ENCODE measurements at places on chromosomes 2 and 18.

DNA sequence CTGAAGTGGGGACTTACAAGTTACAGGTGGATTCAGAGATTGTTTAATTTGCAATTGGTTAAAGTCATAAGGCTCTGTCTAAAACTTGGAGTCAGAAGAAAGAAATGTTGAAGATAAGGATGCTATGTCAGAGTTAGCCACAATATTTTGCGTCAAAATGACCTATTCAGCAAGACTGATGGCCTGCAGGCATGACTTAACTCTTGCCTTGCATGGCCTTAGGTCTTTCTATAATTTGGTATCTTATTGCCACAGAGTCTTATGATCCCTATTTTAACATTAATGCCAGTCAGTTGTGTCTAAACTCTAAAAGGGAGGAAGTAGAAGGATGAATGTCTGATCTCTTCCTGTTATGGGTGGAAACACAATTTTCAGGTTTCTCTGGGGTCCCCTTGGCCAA lies 5.2 kb upstream of the COMMD1 start:
- ATAC-seq, result no peak

- no peak for ATAC-seq
Observed at GRCh38 chr18:58975296-58975695, 110.6 kb downstream of the ZNF532 start.

DNA sequence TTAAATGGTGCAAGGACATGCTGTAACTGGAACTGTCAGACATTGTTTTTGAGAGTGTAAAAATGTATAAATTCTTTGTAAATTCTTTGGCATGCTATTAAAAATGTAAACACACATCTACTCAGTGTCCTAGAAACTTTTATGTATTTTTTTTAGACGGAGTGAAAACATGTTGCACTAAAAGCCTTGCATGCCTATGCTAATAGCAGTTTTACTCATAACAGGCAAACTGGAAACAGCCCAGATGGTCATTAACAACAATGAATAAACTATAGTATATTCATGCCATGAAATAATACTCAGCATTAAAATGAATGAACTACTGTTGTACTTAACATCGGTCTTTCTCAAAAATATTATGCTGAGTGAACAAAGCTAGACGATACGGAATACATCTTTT lies 954.8 kb upstream of the DDX18 start:
- ATAC-seq, result no peak

DNA sequence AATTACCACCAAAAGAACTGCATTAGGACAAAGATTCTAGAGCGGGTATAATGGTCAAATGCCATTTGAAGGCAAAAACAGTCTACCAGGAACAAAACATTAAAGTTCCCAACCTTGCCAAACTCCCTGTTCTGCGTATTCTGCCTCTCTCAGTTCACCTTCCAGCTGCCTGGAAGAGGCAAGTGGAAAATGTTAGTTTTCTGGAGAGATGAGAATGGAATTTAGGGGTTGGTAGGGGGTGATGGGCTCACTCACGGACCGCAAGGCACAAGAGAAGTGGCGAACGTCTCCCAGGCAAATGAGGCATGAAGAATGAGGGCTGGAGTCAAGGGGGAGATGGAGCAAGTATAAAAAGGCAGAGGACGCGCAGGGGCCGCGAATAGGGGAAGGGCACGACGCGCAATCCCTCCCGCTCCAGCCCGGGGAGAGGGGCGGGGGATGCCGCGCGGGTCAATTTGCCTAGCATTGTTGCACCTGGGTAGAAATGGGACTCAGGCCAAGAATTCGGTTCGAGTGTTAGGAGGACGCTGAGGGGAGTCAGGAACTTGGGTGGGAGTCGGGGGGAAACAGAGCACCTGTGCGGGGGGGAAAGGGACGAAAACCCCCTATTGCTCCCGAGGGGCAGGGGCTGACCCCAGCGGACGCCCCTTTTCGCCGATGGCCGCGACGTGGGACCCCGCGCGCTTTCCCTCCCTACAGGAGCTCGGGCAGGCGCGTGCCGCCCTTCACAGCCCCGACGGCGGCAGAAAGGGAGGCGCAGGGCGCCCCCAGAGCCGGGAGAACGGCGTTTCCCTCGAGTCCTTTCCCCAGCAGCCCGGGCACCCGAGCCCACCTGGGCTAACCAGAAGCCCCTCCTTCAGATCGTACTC lies 573 bp downstream of the PAIP2B start:
- peak; percentile 25 for ATAC-seq

DNA sequence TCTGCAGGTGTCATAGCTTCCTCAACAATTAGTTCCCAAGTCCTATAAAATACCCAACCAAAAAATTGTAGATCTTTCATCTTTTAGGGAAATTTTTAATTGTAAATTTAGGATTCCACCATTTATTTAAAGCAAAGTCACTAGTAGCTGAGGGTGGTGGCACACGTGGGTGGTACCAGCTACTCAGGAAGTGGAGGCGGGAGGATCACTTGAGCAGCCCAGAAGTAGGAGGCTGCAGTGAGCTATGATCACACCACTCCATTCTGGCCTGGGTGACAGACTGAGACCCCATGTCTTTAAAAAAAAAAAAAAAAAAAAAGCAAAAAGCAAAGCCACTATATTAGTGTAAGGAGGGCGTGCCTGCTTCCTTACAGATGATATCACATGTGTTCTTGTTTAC lies 60.3 kb upstream of the GREB1L start:
- no peak for ATAC-seq

GRCh38 chr18:38010971-38011857 lies 445.6 kb upstream of the CELF4 start:
- ATAC-seq, result no peak

- ATAC-seq, result no peak
Observed at GRCh38 chr2:4715065-4715464, 977.1 kb upstream of the SOX11 start.

- ATAC-seq, result peak; percentile 58
Observed at GRCh38 chr2:147636238-147636882, 208.5 kb upstream of the ACVR2A start.

DNA sequence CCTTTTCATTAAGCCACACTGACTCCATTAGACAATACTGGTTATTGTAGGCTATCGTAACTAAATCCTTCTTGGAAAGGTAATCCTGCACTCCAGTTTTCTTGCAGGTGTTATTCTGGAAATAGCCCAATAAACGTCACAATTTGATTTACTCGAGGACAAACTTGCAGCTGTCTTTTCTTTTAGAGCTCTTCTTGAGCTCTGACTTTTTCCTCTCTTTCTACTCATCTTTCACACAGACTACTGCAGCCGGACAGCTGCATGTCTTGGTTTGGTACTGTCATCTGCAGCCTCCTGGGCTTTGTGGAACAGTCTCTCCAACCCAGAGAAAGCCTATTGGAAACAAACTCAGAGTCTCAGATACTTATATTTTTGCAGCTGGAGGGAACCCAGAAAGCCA lies 23.0 kb upstream of the MSGN1 start:
- ATAC-seq, result no peak

GRCh38 chr2:184875212-184875611 lies 276.9 kb downstream of the ZNF804A start:
- ATAC-seq, result no peak

DNA sequence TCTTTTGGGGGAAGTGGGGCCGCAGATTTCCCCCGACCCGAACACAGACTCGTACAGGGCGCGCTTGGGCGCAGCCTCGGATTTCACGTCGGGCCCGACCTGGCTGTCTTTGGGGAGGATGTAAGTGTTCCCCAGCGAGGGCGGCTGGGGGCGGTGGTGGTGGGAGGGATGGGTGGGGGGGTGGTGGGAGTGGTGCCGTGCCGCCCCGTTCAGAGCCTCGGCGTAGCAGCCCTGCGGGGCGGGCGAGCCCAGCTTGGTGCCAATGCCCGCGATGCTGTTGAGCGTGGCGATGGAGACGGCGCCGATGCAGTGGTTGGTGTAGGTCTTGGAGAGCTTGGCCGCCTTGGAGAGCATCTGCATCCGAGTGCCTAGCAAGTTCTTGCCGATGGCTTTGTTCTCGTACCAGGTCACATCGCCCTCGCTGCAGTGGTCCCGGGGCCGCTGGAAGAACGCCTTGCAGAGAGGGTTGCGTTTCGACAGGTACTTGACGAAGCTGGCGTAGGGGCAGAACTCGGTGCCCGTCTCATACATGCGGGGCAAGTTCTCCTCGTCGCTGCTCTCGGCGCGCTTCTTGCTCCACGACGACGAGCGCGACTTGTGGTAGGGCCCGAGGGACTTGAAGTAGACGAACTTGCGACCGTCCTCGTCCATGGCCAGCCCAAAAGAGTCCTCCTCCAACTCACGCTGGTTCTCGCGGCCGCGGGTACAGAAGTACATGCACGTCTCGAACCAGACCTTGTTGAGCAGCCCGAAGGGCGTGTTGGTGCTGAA lies 1.3 kb downstream of the KCTD1 start:
- ATAC-seq, result no peak

- no peak for ATAC-seq
Observed at GRCh38 chr2:129802290-129802689, 177.2 kb upstream of the RAB6C start.

GRCh38 chr18:77043541-77044280 lies 88.9 kb downstream of the MBP start:
- no peak for ATAC-seq

GRCh38 chr2:134401081-134401497 lies 147.2 kb downstream of the MGAT5 start:
- peak; percentile 35 for ATAC-seq

DNA sequence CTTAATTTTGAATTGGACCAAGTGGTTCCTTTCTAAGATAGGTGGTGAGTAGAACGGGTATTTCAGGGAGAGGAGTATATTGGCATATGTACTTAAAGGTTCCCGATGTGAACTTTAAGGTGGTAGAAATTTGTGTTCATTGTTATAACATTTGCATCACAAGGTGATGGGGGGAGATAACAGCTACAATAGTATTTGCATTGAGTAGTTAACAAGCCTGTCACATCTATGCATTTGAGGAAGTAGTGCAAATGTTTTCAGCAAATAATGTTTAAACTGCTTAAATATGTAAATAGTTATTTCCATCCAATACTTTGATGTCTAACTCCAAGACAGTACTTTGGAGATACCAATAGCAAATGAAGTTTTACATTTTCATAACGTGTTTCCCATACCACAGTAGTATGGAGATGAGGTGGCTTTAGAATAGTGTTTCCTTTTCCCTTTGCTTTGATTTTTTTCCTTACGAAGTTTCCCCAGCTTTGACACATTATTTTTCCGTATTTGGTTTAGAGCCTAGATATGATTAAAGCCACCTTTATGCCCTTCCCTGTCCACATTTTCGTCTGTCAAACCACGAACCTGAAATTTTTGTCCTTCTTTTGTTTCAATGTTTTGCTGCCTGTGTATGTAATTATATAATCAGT lies 46.6 kb downstream of the VAPA start:
- no peak for ATAC-seq

DNA sequence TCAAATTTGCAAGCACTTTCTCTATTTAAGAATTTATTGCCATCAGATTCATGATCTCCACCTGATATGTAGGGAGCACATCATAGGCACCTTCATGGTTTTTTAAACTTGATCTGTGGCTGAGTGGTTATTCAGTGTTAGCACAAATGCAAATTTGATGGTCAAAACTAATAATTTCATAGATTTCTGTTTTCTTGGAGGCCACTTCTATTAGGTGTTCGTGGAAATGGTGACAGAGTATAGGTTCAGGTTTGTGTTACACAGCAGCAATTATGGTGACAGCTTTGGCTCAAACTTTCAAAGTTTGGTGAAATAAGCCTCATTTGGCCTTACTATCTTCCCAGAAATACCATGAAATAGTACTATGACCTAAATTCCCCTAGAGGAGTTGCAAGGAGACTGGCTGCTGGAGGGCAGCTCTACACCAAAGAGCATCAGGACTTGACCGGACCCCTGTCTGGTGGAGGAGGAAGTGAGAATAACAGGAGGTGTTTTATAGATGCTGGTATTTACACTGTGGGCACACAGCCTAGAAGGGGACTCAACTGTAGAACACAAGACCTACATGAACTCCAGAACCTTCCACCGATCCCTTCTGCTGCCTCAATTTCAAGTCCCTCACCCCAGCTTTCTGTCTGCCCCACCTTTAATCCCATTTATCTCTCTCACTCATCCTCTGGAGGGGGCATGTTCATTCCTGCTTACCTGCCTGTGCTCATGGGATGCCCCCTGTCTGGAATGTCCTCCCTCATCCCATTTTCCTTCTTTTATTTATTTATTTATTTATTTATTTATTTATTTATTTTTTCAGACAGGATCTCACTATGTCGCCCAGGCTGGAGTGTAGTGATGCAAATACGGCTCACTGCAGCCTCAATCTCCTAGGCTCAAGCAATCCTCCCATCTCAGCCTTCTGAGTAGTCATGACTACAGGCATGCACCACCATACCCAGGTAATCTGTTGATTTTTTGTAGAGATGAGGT lies 132.9 kb upstream of the SIX2 start:
- no peak for ATAC-seq

DNA sequence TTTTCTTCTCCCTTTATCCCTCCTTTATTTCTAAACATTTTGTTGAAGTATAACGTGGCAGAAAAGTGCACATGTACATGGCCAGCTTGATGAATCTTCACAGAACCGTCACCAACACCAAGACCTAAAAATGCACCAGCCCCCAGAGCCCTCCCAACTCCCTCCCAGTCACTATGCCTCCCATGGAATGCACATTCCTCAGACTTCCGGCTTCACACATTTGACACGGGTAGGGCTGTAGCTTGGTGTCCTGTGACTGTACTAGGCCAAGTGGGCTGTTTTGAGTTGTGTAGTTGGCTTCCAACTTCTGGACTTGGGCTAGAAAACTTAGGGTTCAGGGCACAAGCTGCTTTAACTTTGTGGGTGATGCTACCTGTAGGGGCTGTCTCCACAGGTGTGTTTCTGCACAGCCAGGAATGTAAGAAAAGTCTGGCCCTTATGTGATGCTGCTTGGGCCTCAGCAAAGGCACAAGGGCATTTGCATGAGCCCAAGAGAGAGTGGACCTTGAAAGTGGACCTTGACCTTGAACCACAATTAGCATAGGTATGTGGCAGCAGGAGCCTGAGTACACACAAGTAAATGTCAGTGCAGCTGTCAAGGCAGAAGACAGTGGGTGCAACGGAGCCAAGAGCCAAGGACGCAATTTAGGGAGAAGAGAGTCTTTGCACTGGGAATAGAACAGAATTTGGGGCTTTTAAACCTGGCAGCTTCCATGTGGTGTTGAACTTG lies 78.4 kb downstream of the SEPTIN10 start:
- peak; percentile 14 for ATAC-seq
